Aorta (tissue), 5 donors: ENCODE measurements at places on chromosomes 3 and 15.
A peak's percentile ranks its signal among the peaks of the same experiment; 100 is the strongest.

DNA sequence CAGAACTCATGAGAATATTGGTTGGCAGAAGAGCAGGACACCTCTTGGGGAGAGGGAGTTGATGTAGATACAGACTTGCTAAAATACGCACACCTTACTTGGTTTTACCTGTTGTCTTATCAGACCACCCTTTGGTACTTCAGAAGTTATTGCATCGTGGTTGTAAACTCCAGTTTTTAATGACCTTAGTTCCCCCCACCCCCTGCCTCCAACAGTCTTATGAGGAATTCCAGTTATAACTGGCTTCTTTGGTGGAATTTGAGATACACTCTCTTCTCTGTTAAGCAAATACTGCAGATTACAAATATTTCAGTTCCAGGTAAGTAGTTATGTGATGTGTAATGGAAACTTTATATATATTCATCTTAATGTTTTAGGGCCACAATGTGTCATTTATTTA is 5.0 kb downstream of the SLC25A38 start:
- H3K4me3 ChIP-seq = no peak overlapping the region
- H3K36me3 ChIP-seq = peaks cover 7% of the 10 kb centered on the region
- no peak for DNase-seq
- H3K27ac ChIP-seq = no peak overlapping the region
- no peaks in the 10 kb centered on the region for H3K27me3 ChIP-seq

- no peak for DNase-seq
- H3K27ac ChIP-seq = no peak overlapping the region
- H3K4me1 ChIP-seq = no peaks in the 10 kb centered on the region
These were observed 11.4 kb downstream of the PGPEP1L start for GRCh38 chr15:98996169-98996568.

- H3K27me3 ChIP-seq = no peaks in the 10 kb centered on the region
- no peak overlapping the region for H3K4me3 ChIP-seq
- H3K4me1 ChIP-seq = no peaks in the 10 kb centered on the region
- DNase-seq = no peak
These were observed 68.0 kb downstream of the DIPK2A start for GRCh38 chr3:144039661-144040060.

GRCh38 chr15:85623315-85624049 is 171.2 kb downstream of the KLHL25 start:
- H3K36me3 ChIP-seq = no peaks in the 10 kb centered on the region
- peaks cover 12% of the 10 kb centered on the region for H3K4me1 ChIP-seq
- no peak for DNase-seq
- H3K27me3 ChIP-seq = no peaks in the 10 kb centered on the region
- peak overlapping the region; percentile 88 for H3K27ac ChIP-seq

DNA sequence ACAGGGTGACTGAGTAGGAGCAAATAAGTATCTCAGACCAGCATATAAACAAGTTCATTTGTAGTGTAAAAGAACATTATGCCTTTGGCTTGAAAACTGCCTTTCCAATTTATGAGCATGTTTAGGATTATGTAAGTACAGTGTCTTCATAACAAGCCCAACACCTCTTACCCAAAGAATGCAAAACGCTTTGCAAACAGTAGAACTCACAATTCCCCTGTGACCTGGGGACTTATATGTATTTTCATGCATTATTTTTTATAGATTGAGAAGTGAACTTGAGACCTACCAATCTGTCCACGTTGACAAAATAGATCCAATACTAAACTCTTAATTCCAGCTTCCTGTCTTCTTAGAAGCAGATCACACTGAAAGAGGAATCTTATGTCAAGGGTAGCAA is 202.1 kb downstream of the TP63 start:
- no peaks in the 10 kb centered on the region for H3K36me3 ChIP-seq
- H3K27me3 ChIP-seq = no peaks in the 10 kb centered on the region
- H3K4me3 ChIP-seq = no peak overlapping the region
- no peak for DNase-seq
- H3K4me1 ChIP-seq = no peaks in the 10 kb centered on the region

- H3K27me3 ChIP-seq = no peaks in the 10 kb centered on the region
- H3K4me1 ChIP-seq = no peaks in the 10 kb centered on the region
- H3K36me3 ChIP-seq = peaks cover 2% of the 10 kb centered on the region
- H3K27ac ChIP-seq = no peak overlapping the region
These were observed 15.9 kb downstream of the ZBTB38 start for GRCh38 chr3:141384157-141384556.

- no peaks in the 10 kb centered on the region for H3K4me1 ChIP-seq
- H3K27ac ChIP-seq = no peak overlapping the region
- no peak for DNase-seq
- no peaks in the 10 kb centered on the region for H3K27me3 ChIP-seq
These were observed 723.5 kb downstream of the NLGN1 start for GRCh38 chr3:174120997-174121396.

- no peak for DNase-seq
- H3K4me3 ChIP-seq = no peak overlapping the region
- H3K36me3 ChIP-seq = no peaks in the 10 kb centered on the region
- no peaks in the 10 kb centered on the region for H3K4me1 ChIP-seq
These were observed 142.8 kb upstream of the PLSCR5 start for GRCh38 chr3:146747928-146748327.

DNA sequence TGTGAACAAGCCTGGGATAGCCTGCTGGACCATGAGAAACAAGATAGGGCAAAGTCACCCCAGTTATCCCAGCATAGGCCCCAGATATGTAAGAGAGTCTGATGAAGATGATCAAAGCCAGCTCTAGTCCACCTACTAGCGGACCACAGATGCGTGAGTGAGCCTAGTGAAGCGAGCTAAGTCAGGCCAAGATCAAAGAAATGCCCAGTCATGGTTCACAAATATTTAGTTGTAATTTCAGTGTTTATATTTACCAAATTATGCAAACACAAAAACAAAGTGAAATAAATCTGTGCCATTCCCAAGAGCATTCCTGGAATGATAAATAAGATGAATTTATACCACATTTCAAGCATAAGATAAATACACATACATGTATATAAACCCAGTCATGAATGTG is 308.1 kb upstream of the CTNNB1 start:
- H3K27me3 ChIP-seq = no peaks in the 10 kb centered on the region
- no peaks in the 10 kb centered on the region for H3K4me1 ChIP-seq
- no peaks in the 10 kb centered on the region for H3K36me3 ChIP-seq

DNA sequence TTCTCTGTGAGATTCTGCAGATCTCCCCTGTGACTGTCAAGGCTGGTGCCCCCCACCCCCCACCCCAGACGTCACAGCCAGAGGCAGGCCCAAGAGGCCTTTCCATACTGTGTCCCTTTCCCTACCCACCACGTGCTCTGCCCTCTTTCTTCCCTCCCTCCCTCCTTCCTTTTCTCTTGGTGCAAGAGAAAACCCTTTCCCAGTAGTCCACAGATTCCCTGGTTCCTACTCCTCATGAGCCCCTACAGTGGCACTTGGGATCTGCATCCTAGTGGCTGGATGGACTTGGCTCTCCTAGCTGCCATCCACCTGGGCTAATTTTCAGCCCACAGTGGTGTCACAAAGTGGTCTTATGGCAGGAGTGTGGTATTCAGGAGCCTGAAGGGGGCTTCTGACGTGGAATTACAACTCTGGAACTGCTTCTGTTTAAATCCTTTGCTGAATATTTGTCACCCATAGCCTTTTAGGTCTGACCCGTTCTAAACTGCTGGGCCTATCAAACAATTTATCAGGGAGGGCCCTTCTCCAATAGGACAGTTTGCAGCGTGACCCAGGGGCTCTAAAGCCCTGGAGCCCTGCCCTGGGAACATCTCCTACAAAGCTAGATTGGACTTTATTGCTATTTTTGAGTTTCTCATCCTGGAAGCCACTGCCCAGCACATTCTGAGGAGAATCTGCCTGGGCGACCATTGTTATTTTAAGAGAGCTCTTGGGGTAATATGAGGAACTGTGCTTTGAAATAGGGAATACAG is 35.3 kb downstream of the KLF13 start:
- no peaks in the 10 kb centered on the region for H3K27me3 ChIP-seq
- no peak overlapping the region for H3K27ac ChIP-seq
- no peaks in the 10 kb centered on the region for H3K36me3 ChIP-seq
- peak; percentile 27 for DNase-seq
